ENCODE measurements at places on chromosomes 7 and 10.
A peak's percentile ranks its signal among the peaks of the same experiment; 100 is the strongest.

DNA sequence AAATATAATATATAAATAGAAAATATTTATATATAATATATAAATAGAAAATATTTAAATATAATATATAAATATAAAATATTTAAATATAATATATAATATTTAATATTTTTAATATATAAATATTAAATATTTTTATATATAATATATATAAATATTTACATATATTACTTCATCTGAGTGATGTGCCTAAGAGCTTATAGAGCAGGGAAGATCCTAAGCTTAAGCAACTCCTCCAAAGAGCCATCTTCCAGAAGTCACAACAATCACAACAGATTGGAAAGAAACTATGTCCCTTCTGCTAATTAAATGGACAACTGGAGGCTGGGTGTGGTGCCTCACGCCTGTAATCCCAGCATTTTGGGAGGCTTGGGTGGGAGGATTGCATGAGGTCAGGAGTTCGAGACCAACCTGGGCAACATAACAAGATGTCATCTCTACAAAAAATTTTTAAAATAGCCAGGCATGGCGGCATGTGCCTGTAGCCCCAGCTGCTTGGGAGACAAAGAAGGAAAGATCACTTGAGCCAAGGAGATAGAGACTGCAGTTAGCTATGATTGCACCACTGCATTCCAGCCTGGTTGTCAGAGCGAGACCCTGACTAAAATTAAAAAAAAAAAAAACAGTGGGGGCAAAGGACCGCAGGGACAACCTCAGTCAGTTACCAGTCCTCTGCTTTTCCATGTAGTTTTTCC, 198.7 kb downstream of the SKIDA1 start:
- no peak for DNase-seq

DNA sequence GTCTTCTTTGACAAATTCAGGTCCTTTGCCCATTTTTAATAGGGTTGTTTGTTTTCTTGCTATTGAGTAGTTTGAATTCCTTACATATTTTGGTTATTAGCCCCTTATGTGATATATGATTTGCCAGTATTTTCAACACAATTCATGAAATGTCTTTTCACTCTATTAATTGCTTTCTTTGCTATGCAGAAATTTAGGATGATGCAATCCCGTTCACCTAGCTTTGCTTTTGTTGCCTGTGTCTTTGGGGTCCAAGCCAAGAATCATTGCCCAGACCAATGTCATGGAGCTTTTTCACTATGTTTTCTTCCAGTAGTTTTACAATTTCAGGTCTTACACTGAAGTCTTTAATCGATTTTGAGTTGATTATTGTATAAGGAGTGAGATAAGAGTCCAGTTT, 154.5 kb downstream of the PAXIP1 start:
- DNase-seq = no peak

DNA sequence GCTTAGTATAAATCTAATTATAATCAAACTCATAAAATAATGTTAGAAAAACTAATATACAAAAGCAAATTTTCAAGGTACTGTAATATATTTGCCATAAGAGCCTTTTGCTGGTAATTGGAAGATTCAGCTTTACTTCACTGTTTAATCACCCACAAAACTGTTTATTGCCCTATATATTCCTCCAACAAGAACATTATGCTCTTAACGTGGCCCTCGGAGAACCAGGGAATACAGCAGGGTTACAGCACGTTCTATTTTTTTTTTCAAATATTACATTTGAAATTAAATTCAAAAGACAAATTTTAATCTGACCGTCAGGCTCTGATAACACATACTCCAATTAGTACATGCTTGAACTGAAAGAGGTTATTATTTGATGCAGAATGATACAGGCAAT, 336.3 kb upstream of the LRRN3 start:
- no peak for DNase-seq

DNA sequence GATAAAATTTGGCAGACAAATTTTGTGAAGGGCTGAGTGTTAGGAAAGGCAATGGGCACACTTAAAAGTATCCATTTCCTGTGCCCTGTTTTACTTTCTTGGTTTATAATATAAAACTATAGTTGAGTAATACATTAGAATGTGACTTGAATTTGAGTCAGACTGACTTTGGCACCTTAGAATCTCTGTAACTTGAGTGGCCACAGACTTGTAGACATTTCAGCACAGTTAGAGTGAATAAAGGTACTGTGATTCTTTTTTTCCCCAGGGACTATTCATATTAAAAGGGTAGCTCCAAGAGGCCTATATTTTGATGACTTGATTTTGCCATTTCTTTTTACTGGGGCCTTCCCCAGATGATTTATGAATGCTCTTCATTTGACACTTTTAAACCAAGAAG, 22.4 kb downstream of the GBF1 start:
- no peak for DNase-seq

GRCh38 chr7:55533729-55534080, 38.6 kb downstream of the VOPP1 start:
- DNase-seq = no peak

- DNase-seq = no peak
These were observed 222.3 kb upstream of the TMEM229A start for GRCh38 chr7:124255041-124255655.

GRCh38 chr10:28980264-28980663, 302.9 kb downstream of the BAMBI start:
- DNase-seq = no peak

DNA sequence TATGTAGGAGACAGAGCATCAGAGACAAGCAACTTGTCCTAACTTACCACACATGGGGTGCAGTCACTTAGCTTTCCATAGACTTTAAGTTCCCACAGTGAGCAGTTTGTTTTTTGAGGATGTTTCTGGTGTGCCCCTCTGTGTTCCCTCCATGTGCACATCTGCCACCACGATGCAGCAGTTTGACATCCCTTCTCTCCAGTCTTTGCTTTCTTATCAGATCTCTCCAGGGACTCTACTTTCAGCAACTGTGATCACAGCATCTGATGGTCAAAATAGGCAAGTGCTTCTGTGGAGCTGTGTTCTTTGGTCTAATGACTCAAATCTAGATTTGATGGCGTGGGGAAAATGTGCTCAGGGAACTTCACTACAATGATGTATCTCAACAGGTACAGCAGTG, 96.5 kb upstream of the NAMPT start:
- no peak for DNase-seq

DNA sequence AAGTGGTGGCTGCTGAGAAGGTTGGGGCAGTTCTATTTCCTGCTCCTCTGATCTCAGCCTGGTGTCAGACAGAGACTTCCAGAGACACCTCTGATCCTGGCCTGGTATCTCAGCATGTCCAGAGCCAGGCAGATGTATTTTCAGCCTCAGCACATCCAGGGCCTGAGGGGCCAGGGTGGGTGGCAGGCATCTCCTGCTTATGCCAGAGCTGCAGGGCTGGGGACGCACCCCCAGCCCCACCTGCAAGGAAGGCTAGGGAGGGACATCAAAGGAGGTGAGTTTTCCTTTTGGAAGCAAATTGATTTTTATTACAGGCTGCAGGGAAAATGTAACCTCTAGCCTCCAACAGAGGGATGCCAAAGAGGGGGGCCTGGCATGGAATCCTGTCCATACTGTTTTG, 36.7 kb downstream of the CFAP46 start:
- no peak for DNase-seq

DNA sequence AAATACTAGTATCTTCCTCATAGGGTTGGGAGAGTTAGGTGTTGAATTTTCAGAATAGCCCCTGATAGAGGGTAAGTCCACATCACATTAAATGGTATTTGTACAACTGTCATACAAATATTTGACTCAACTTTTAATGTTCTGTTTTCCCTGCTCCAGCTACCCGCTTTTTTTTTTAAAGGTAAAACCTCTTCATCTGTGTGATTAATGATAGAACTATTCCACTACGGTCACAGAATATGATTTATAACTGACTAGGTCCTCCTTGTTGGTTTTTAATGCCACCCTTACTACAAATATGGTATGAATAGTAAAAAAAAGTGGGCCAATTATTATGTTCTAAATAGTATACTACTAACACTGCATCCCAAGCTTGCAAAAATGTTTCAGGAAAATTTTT, 15.6 kb upstream of the NRP1 start:
- DNase-seq = no peak

DNA sequence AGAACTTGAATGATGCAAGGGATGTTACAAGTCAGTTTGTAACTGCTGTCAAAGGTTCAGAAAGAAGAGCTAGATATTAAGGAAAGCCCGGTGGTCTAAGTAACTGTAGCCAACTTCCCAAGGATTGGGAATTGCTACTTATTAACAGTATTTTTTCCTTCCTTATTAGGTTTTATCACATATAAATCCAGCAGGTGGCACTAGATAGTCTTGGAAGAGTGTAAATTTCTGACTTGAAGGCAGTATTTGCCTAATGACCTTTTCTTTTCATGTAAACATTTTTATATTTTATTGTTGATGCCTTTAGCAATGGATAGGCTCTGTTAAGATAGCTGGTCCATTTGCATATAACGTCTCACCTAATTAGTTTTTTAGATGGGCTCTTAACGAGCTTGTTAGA, 51.2 kb downstream of the ANLN start:
- DNase-seq = peak; percentile 16

DNA sequence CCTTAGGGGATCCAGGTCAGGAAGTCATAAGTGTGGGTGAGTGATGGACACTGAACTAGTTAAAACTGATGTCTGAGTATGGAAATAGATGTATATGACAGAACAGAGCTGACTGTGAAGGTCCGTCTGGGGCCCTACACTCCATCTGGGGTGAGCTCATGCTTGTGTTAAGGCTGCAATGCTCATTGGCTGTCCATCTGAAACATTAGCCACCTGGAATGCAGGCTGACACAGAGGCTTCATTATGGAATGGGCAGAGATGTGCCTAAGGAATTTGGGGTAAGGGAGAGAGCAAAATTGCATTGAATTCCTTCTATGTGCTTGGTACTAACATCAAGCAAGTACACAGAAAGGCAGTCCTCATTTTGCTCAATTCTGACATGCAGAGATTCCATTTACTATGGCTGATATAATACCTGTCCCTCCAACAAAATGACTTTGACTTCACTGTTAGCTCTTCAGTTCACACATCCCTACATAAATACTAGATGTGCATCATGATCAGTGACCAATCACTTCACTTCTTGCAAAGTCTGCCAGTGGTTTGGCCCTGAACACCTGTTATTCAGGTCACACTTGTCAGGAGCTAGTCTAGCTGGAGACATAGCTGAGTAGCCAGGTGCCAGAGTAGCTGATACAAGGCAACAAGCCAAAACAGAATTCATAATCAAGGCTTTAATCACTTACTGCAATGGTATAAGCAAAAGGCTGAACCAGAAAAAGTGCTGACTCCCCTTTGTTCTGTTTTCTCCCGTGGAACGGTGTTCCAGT, 128.9 kb upstream of the VWC2 start:
- DNase-seq = no peak

DNA sequence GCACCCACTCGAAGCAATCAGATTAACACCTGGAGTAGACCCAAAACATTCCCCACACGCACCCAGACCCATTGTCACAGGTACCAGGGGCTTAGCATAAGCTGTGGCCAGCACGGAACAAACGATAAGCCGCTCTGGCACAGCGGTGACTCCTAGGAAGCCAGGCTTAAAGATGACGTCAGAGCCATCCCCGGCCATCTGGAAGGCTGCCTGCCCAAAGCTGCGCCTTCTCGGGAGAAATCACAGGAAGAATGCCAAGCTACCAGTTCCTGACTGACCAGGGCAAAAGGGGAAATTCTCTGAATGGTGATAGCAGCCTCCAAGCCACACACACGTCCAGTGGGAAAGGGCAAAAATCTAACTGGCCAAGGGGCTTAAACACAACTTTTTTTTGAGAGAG, 13.0 kb upstream of the WIPI2 start:
- DNase-seq = no peak

DNA sequence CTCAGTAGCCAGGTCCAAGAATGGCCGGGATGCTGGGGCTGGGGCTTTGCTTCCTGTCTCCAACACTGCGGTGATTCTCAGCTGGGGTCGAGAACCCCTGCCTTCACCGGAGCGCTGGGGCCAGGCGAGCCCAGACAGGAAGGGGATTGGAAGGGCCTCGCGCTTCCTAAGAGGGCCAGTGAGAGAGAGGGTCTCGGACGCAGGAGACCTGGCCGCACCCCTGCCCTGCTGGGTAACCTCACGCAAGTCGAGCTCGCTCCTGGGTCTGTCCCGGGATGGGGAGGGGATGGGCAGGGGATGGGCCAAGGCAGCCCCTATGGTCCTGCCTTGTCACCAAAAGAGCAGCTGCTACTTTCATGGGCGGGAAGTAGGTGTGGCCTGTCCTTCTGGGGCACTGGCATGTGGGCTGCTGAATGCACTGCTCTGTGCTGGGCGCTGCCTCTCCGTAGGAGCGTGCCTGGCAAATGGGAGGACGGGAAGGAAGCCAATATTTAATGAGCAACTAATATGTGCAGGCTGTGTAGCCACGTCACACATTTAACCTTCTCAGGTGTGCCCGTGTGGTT, 20.0 kb downstream of the KCNK18 start:
- peak; percentile 32 for DNase-seq

DNA sequence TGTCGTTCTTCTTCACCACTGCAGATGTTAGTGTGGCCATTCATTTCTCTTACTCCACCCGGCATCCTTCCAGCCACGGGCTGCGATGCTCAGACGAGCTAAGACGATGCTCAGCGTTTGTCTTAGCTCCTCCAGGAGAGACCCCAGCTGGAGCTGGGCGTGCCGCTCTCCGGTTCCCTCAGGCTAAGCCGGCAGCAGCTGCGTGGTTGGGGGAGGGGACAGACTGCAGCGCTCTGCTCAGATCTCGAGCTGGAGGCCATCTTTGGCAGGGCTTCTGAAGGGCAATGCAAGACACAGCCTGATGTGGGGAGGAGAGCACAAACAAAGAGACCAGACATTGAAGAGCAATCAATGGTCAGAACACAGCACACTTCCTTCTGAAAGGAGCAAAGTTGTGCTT, 4.8 kb downstream of the INA start:
- DNase-seq = no peak

- no peak for DNase-seq
These were observed 1.8 kb upstream of the PTPRZ1 start for GRCh38 chr7:121871188-121871587.

GRCh38 chr7:102304668-102305067, 18.0 kb downstream of the SH2B2 start:
- no peak for DNase-seq

DNA sequence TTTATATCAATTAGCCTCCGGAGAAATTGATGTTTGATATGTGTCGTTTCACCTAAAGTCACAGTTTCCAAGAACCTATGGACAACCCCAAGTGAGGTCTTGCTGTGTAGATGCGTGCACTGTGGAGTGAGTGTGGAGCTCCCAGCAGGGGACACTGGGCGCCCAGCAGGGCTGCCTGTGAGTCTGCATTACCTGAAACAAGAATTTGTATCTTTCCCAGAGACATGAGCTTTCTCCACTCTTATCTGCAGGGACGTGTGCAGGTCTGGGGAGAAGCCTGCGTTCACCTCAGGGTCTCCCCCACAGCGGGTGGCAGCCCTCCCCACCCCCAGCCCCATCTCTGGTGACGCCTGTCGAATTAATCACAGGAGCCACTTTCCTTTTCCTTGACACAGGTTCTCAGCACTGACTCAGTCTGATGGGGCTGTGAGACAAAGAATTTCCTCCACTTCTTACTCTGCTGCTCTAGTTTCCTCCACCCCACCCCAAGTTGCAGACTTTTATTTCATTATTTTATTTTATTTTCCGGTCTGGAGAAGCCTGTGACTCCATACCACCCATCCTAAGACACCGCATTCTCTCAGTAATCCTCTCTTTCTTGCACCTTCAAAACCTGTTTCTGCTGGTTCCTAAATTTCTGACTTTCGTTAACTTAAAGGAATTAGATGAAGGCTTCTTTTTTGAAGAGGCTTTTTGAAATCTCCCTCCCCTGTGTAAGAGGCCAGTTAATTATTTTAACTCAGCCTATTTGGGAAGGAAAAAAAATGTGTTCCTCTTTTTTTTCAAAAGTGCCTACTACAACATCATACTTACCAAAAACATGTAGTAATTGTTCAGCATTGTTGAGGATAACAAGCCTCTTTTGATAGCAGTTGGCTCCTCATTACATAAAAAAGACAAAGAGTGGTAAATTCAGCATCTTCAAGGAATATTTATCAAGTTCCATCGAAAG, 17.0 kb upstream of the INSIG1 start:
- DNase-seq = no peak
